ENCODE measurements at places on chromosomes 5 and 9.

GRCh38 chr5:1186351-1187233, 14.8 kb upstream of the SLC6A19 start:
- no peak for DNase-seq

GRCh38 chr9:11892401-11892800, 800.8 kb upstream of the TYRP1 start:
- peak; percentile 56 for DNase-seq

- no peak for DNase-seq
Measured at GRCh38 chr9:36945999-36946398, 88.1 kb downstream of the PAX5 start.

- DNase-seq: peak; percentile 38
Measured at GRCh38 chr5:31066655-31067328, 126.7 kb upstream of the CDH6 start.

DNA sequence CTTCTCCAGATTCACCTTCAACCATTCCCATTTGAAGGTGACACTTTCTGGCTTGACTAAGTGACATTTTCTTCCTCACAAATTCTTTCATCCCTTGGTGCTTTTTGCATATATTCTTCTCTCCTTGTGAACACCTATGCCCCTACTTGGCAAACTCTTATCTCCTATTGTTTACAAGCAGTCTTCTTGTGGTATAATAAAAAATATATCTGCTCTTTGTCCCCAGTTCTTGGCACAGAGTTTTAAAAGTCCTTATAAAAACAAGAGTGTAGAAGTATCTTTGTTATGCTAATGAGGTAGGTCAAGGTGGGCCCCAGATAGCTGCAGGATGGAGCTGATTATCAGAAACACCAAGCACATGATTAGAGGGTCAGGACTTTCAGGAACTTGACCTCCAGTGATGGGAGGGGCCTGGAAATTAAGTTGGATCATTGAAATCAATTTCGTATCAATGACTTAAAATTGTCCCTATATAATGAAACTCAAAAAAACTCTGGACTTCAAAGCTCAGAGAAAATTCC, 38.0 kb downstream of the TMEM161B start:
- no peak for DNase-seq

DNA sequence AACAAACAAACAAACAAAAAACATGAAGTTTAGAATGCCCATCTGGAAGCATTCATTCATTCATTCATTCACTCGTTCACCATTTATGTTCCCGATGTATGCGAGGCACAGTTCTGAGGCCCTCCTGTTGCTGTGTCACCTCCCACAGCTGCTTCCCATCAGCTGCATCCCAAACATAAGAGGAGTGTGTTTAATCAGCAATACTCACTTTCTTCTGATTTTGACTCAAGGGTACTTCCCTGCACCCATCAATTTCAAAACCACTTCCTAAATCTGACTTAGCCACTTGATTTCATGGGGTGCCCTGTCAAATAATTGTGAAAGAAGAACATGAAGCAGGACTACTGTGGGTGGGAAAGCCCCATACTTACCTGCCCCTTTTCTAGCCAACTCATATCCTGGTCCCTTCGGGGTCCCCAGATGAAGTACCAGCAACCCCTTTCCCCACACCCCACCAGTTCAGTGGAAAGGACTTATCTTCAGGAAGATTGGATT, 128.0 kb upstream of the IL12B start:
- DNase-seq: no peak

- no peak for DNase-seq
Measured at GRCh38 chr5:100026606-100027005, 508.6 kb upstream of the FAM174A start.

DNA sequence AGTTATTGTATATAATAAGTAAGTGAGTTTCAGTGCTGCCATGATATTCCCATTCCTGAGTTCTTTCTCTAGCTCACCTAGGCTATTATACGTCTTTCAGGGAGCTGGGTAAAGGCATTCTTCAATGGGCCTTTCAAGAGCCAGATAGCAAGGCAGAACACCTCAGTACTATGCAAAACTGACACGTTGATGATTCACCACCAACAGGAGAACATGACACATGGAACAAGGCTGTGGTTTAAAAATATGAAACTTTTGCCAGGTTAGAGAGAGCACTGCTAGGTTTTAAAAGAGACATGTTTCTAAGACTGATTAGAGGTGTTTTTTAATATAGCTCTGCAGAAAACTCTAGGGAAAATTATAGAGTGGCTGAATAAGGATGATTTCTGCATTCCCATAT, 95.9 kb downstream of the UGCG start:
- DNase-seq: peak; percentile 79

- no peak for DNase-seq
Measured at GRCh38 chr9:135971892-135972291, 10.7 kb upstream of the UBAC1 start.

DNA sequence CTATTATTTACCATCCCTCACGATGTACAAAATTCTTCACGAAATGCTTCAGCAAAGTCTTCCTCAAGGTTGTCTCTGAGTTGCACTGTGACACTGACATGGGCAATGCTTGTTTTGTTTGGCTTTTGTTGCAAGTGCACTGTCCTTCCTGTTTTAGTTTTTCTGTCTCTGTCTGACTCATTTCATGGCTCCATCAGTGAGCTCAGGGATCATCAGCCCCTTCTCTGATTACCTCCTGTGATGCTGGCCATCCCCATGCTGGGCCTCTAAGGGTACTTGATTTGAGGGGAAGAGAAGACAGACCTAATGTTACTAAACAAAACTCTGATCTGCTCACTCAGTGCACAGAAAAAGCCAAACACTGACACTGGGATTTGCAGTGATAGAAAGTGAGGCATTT, 37.6 kb upstream of the STX17 start:
- peak; percentile 45 for DNase-seq

GRCh38 chr5:72184408-72184807, 77.1 kb downstream of the MAP1B start:
- DNase-seq: no peak

GRCh38 chr9:6567140-6567591, 78.4 kb downstream of the GLDC start:
- peak; percentile 95 for DNase-seq

DNA sequence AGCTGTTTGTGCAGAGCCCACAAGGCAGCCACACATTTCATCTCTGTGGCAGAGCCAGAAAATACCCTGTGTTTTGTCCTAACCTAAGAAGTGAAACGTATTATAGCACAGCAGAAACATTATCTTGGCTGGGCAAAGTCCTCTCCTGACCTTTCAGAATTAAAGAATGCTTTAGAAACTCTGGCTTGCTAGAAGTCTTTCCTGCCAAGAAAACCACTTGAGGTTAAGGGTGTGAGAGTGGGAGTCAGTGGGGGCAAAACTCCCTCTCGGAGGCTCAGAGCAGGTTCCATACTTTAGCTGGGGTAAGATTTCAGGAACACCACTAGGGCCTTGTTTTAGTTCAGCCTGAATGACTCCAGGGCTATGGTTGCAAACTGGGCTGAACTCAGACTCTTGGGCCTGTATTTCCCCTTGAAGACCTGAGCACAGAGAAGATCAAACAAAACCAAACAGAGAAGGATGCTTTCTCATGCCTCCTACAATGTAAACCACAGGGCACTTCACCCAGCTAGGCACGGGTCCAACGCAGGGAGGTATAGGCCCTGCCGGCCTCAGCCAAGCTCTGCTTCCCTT, 48.0 kb downstream of the ZNF366 start:
- no peak for DNase-seq

GRCh38 chr5:174837919-174838902, 113.8 kb downstream of the MSX2 start:
- peak; percentile 96 for DNase-seq

- no peak for DNase-seq
Measured at GRCh38 chr5:125422342-125422741, 675.9 kb upstream of the ZNF608 start.

DNA sequence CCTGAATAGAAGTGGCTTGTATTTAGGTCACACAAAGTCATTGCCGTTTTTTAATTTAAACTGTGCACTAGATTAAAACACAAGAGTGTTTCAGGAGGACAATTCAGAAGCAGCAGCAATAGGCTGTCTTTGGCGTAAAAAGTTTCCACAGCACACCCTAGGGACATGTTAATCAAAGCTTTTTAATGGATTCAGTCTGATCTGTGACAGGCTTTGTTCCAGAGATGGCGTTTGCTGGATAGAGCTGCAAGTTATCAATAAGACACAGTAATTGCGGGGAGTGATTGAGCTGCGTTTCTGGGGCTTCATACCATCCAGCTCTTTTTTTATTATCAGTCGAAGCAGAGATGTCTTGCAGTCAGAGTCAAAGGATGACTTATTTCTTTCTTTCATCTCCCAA, 300.3 kb downstream of the ZNF608 start:
- no peak for DNase-seq

GRCh38 chr5:96968074-96968473, 32.2 kb downstream of the LNPEP start:
- DNase-seq: peak; percentile 74

DNA sequence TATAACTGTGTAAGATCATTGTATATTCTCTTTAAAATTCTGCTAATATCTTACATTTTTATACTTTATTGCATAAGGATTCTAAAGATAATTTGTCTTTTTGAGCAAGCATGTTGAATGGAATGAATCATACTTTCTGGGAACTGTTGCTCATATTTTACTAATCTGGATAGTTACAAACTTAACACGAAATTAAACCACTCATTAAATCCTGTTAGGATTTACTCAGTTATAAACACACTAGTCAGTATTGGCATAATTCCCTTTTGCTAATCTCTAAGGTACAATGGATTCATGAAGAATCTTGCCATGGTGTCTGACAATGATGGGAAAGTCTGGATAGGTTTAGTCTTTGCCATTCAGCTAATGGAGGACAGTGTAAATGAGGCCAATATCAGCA, 338.1 kb upstream of the SMC2 start:
- DNase-seq: peak; percentile 45

DNA sequence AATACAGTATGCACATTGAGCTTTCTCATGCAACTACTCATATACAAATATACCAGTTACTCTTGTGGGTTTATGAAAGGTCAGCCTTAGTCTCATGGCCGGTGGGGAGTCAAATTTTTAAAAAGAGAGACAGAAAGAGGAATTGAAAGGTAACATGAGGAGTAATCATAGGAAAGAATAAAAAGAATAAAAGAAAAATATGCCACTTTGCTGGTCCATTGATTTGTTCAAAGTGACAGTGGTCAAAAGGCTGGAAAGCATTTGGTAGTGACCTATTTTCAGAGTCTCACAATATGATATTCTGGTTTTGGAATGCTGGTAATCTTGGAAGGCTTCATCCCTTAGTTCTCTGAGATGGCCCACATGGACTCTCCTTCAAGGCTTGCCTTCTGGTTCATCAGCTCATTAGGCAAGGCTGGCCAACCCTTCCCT, 67.0 kb downstream of the ZNF366 start:
- DNase-seq: no peak

GRCh38 chr5:132008961-132009680, 2.3 kb downstream of the ACSL6 start:
- DNase-seq: no peak

DNA sequence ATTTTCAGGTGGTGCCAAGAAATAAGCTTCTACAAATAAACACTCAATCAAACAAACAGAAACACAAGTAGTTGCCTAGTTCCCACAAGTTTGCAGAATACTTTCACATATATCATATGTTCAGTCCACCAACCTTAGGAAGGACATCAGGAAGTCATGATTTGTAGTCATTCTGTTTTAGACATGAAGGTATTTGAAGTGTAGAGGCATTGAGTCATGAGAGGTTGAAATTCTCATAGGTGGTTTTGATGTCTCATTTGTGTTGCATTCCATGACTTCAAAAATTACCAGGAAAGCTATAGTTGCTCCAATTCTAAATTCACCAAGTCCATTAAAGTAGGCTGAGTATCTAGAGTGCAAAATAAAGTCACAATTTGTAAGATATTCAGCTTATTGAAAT, 159.0 kb downstream of the KCTD16 start:
- DNase-seq: no peak

GRCh38 chr5:37495210-37495609, 116.1 kb downstream of the WDR70 start:
- DNase-seq: peak; percentile 52

DNA sequence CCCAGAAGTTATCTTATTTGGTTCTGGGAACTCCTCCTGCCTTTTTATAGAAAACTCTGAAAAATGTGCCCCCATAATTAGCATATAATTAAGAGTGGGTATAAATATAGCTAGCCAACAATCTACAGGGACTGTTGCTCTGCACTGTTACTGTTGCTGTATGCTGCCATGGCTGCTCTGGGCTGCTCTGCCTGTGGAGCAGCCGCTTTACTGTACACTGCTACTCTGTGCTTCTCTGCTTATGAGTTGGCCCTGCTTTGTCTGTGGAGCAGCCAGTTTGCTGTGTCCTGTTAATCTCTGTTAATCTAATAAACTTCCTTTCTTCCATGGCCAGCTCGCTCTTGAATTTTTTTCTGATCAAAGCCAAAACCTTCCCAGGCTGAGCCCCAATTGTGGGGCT, 2244.0 kb upstream of the ACO1 start:
- no peak for DNase-seq

- DNase-seq: no peak
Measured at GRCh38 chr5:1823381-1824034, 22.3 kb downstream of the NDUFS6 start.

- no peak for DNase-seq
Measured at GRCh38 chr5:10161778-10162177, 87.9 kb downstream of the ATPSCKMT start.

DNA sequence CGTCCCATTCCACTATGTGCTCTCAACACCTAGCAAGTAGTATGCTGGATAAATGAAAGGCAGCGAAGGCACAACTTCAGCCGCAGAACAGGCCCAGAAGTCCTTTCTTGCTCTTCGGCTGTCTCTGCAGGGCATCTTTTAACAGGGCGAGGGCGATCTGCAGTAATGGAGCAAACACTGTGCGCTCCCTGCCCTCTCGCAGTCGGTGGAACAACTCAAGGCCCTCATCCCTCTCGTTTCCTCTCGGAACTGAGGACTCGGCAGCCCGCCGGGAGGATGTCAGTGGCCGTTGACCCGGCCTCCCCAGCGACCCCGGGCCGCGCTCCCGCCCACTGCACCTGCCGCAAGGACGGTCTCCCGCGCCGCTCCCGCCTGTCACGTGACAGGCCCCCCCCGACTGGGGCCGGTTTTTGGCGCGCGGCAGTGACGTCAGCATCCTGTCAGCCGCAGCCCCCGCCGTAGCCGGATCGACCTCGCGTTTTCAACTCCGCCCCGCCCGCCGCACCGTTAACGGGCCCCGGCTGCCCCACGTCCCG, 1.1 kb downstream of the ZNF367 start:
- peak; percentile 83 for DNase-seq

Measured in fibroblast of skin of right biceps (primary cell).